ENCODE measurements at places on chromosomes 4 and X. TPM values are rescaled to one million over a fixed set of nuclear protein-coding genes. Genes with fewer than 3 reads are reported as not detected.

PNMA5 gene
- not detected for total RNA-seq

PABPC5 gene
- 0.07 TPM for total RNA-seq

FGF5 gene
- 1.1 TPM for total RNA-seq

MID1 gene
- 11.8 TPM for total RNA-seq

GPR173 gene
- total RNA-seq: 0.28 TPM

PPP2R2C gene
- 1.2 TPM for total RNA-seq

UNC5C gene
- total RNA-seq: not detected

IL2 gene
- not detected for total RNA-seq

TMEM47 gene
- total RNA-seq: 2.0 TPM

SOX3 gene
- not detected for total RNA-seq

KLHL15 gene
- 2.9 TPM for total RNA-seq

LRIT3 gene
- not detected for total RNA-seq

CT45A3 gene
- total RNA-seq: not detected

ADH1C gene
- total RNA-seq: not detected

TAF7L gene
- not detected for total RNA-seq

PAGE4 gene
- total RNA-seq: not detected

ARMCX1 gene
- total RNA-seq: 8.4 TPM

ITM2A gene
- not detected for total RNA-seq

GK2 gene
- total RNA-seq: not detected

OTC gene
- not detected for total RNA-seq

UGT2B15 gene
- total RNA-seq: 1.2 TPM

All from airway epithelial cell (primary cell).